GM03348 (cell line): ENCODE measurements at places on chromosomes 2 and 18.

- no peak for DNase-seq
Observed at GRCh38 chr2:84861539-84861938, 19.3 kb downstream of the TRABD2A start.

GRCh38 chr2:172456002-172456401 is 28.6 kb downstream of the ITGA6 start:
- DNase-seq = no peak

DNA sequence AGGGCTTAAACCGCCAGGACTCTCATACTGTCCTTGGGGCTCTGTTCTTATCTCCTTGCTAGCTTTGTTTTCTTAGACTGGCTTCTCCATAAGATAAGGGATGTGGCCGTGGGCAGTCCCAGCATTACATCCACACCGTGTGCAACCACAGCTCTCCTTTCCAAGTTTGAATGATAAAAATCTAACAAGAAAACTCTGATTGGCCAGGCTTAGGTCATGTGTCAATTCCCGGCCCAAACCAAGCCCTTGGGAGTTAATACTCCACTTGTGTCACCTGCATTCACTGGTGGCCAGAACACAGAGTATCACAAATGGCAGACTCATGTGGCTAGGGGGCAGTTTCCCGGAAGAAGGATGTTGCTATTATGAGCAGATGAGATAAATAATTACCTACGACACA is 43.2 kb upstream of the KDM3A start:
- DNase-seq = no peak

- DNase-seq = peak; percentile 29
Observed at GRCh38 chr2:149744865-149745264, 157.3 kb upstream of the MMADHC start.

DNA sequence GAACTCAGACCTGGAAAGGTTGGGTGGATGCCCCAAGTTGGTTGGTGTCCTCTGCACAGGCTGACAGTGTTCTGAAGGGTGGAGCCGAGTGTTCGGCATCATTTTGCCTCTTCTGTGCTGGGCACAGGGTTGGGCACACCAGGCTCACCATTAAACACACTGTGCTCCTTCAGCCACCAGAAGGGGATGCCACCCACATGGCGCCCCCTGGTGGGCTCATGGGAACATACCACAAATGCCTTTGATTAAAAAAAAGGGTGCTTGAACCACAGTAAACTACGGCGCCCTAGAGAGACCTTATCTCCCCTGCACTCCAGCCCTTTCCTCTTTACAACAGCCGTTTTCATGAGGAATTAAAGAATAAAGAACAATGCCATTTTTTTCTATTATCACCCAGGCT is 89.4 kb downstream of the CELF4 start:
- peak; percentile 75 for DNase-seq

- DNase-seq = no peak
Observed at GRCh38 chr2:204655626-204656025, 110.4 kb downstream of the PARD3B start.

- no peak for DNase-seq
Observed at GRCh38 chr2:5609201-5609600, 83.0 kb upstream of the SOX11 start.

- DNase-seq = no peak
Observed at GRCh38 chr2:40690525-40690924, 238.6 kb upstream of the SLC8A1 start.

DNA sequence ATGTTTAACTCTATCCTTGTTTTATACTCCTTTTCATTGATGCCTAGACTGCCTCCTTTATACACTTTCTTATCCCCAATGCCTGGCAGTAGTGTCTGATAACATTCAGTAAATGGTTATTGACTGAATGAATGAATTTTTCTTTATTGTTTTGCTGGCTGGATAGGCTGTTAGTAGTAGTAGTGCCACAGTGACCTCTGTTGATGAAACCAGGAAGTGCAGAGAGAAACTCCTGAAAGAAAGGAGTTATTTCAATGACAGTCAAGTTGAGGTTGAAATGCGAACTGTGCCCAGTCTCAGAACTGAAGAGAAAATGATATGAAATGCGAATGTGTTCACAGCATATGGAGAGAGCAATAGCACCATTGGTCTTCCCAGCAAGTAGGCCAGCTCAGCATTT is 26.8 kb upstream of the SLC9A2 start:
- no peak for DNase-seq

- DNase-seq = peak; percentile 59
Observed at GRCh38 chr18:24659827-24660720, 199.6 kb downstream of the HRH4 start.

DNA sequence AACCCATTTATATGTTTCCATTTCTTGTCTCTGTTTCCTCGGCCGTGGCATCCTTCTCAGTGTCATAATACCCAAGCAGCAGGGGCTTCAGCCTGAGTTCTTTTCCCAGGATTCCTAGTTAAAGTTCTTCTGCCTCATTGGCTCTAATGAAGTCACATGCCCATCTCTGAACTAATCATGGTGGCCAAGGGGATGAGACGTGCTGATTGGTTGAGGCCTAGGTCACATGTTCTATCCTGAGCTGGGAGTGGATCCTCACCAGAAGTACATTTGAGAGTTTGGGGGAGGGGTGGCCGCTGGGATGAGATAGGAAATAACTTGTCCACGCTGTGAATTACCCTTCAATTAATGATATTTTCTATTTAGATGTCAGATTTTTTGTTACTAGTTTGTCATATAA is 3.8 kb upstream of the UGT1A5 start:
- DNase-seq = no peak

DNA sequence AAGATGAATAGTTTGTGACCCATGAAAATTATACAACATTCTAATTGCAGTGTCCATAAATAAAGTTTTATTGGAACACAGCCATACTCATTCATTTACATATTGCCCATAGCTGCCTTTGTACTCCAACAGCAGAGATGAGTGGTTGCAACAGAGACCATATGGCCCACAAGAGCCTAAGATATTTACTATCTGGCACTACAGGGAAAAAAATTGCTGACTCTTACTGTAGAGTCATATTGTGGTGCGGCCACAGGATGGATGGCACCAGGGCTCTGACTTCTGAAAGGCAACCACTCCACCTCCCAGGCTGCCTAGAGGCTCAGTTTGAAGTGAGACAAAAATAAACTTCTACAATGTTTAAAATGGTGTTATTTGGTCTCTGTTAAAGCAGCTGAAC is 404.0 kb upstream of the ATP5MC3 start:
- no peak for DNase-seq

GRCh38 chr2:37244017-37244416 is 12.6 kb downstream of the NDUFAF7 start:
- DNase-seq = no peak

GRCh38 chr18:33696332-33697162 is 118.5 kb downstream of the ASXL3 start:
- DNase-seq = no peak

DNA sequence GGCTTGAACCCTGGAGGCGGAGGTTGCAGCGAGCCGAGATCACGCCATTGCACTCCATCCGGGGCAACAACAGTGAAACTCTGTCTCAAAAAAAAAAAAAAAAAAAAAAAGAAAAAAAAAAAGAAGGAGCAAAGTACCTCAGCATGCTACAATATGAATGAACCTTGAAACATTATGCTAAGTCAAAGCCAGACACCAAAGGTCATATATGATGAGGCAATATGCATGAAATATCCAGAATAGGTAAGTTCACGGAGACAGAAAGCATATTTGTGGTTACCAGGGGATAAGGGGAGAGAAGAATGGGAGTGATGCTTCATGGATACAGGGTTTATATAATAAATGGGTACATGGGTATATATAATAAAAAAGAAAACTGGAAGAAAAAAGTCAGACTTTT is 93.3 kb downstream of the PRELID3A start:
- no peak for DNase-seq

DNA sequence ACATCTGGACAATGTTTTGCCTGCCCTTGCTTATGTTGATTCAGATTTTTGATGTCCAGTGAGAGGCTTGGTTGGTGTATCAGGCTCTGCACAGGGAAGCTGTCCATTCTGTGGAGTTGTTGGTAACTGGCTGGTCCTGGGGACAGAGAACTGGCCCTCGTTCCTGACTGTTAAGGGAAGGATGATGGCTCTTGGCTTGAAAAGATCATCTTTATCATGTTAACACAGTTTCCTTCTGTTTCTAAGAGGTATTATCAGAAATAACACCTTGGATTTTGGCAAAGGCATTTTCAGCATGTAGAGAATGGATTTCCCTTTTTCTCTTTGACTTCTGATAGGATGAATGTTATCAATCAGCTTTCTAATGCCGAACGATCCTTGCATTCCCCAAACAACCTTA is 19.3 kb downstream of the STK25 start:
- no peak for DNase-seq

- DNase-seq = no peak
Observed at GRCh38 chr2:24429197-24430074, 61.6 kb upstream of the NCOA1 start.

DNA sequence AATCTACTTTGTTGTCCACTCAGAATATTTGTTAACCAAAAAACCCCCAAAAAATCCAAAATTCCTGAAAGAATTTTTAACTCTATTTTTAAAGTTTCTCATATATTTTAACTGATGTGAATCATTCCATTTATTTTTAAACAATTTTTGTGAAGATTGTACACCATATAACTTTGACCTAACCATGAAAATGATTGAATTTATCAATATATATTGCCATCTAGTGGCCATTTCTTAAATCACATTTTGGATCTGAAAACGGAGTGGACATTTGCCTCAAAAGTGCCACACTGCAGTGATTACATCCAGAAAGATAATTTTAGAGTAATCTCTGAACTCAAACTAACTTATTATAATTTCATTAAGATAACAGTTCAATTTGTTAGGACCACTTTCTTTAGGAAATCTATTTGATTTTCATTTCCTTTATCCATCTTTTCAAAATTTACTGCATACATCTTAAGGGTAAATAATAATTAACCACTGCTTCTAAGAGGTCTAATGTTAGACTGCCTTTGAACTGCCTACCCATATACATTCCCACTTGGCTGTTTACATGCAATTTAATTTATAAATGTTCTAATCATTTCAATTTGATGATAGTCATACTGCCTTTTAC is 71.1 kb downstream of the DSC3 start:
- DNase-seq = peak; percentile 38

GRCh38 chr2:83115606-83116005 is 1343.5 kb downstream of the SUCLG1 start:
- no peak for DNase-seq

- DNase-seq = peak; percentile 10
Observed at GRCh38 chr18:4455113-4455811, at the start of gene DLGAP1. TSS of gene DLGAP1 (minus strand) at chr18:4455307.

DNA sequence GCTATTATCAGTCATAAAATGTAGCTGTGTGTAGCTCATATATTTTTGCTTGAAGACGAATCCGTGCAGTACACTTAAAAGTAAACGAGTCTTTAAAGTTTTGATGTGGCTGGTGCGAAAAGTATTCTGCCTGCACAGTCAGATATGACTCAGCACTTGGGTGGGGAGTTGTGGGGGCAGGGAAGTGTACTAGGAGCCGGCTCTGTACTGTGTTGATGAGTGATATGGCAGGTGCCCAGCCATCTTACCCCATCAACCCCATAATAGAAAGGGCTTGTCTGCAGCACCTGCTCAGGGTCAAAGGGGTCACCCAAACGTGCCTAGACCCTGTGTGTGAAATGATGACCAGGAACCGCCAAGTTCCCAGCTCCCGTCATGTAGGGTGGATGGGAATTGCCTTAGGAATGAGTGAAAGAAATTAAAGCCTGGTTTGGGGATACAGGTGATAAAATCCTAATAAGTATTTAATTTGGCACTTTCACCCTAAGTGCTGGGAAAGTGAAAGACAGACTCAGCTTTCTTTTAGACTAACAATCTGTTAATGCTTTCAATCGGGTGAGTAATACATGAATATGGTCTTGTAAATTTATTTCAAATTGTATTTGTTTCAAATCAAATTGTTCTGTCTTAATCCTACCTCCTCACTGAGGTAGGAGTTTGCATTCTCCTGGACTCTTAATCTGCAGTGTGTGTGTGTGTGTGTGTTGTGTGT is 48.0 kb downstream of the BCL2L11 start:
- DNase-seq = peak; percentile 86

DNA sequence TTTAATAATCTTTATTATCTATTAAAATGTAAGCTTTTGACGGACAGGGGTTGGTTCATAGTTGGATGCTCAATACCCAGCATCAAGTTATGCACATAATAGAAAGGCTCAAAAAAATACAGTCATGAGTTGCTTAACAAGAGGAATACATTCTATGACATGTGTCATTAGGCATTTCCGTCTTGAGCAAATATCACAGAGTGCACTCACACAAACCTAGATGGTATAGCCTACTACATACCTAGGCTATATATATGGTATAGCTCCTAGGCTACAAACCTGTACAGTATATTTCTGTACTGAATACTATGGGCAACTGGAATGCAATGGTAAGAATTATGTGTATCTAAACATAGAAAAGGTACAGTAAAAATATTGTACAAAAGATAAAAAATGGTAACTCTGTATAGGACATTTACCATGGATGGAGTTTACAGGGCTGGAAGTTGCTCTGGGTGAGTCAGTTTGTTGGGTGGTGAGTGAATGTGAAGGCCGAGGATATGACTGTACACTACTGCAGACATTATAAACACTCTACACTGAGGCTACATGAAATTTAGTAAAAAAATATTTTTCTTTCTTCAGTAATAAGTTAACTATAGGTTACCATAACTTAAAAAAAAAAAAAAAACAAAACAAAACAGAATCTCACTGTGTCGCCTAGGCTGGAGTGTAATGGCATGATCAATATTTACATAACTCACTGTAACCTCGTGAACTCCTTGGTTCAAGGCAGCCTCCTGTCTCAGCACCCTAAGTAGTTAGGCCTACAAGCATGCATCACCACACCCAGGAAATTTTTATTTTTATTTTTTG is 201.2 kb downstream of the NBAS start:
- peak; percentile 49 for DNase-seq

- no peak for DNase-seq
Observed at GRCh38 chr2:104790100-104790811, 63.7 kb upstream of the POU3F3 start.

- no peak for DNase-seq
Observed at GRCh38 chr2:1571477-1572417, 158.5 kb downstream of the TPO start.

DNA sequence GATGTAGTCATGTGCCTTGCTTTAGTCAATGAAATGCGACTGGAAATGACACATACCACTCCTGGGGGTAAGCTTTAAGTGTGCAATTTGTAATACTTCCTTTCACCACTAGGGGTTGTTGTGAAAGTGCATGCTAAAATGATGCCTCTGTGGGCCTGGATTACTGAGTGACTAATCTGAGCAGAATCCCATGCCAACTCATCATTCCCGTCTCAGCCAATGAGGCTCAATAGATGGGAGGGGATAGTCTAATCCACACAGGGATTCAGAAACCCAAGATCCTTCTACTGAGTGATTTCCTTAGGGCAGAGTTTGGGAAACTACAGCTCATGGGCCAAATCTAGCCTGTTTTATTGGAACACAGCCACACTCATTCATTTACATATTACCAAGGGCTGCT is 54.0 kb downstream of the HRH4 start:
- DNase-seq = peak; percentile 9
